Activated CD4-positive, alpha-beta T cell treated with anti-CD3 and anti-CD28 coated beads, Interleukin-2, amount 50 U/mL, for 4 hours (primary cell): ENCODE measurements at places on chromosomes 7 and 10.

DNA sequence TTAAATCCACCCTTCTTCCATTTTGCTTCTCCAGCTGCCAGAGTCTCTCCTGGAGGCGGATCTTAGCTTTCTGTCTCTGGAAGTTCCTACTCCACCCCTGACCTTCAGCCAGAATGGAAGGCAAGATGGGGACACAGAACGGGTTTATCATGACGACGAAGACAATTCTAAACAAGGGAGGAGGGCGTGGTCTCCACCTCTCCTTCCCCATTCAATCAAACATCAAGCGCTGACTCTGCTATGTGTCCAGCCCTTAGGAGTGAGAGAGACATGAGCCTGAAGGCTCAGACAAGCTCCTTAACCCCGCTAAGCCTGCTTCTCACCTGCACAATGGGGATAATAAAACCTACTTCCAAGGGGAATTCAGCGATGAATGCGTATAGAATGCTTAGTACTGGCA is 3.1 kb downstream of the CYP17A1 start:
- no peak for DNase-seq

- no peak for DNase-seq
Measured at GRCh38 chr7:47357863-47358262, 224.0 kb downstream of the TNS3 start.

DNA sequence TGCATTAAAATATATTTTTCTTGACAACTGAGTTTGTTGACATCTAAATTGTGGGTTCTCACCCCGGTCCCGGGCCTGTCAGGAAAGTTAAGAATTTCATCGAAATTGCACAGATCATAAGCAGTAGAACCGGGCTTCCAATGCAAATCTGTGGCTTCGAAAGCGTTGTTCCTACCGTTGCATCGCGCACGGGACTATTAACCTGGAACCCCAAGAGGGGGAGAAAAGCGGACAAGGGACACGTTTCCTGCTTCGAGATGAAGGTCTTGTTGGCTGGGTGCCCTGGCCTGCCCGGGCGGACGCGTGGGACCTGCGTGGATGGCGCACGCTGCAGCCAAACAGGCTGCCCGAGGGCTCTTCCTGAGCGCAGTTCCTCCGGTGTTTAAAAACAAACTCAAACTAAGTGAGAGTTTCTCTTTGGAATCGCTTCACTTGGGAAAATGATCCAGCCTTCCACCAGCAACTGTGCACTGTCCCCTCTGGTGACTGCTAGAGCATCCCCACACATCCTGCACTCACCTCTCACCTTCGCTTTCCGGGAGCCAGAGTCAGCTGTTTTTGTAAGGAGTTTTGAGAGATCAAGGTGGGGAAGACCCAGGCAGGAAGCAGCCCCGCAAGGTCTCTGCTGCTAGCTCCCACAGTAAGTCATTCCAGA is 5.1 kb upstream of the TBX20 start:
- DNase-seq, result no peak

- no peak for DNase-seq
Measured at GRCh38 chr7:116271161-116271913, 61.0 kb downstream of the TES start.

GRCh38 chr10:108465871-108466641 is 1301.5 kb upstream of the SORCS1 start:
- DNase-seq, result no peak

DNA sequence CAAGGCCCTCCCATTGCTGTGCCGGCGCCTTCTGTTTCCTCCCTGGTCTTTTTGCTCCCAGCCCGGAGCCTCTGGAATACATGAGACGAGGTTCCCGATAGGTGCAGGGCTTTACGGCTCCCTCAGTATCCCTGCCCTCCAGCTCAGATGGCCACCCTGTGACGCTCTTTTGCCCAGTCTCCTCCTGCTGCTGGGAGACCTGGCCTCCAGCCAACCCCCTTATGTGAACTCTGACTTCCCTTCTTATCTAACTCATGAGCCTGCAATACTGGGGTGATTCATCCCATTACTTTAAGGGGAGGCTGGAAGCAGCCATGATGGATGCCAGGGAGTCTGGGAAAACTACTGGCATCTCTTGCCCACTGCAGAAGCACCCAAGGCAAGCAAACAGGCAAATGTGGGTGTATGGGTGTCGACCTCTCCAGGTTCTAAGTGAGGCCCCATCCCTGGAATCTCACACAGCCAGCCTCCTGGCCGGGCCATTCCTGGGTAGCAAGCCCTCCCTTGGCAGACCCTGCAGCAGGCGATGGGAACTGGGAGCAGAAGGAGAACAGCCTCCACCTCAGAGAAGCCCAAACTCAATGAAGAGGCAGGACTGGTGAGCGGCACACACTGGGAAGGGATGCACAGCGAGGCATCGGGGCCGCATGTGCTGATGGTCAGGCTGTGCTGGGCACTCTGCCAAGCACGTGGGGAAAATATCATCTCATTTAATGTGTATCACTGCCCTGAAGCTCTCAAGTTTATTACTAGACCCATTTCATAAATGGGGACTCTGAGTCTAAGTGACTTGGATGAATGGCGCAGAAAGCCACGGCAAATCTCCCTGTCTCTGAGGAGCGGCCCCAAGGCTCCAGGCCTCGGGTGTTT is 97.5 kb downstream of the FAM53B start:
- no peak for DNase-seq

GRCh38 chr7:138891446-138891810 is 89.8 kb downstream of the KIAA1549 start:
- no peak for DNase-seq

DNA sequence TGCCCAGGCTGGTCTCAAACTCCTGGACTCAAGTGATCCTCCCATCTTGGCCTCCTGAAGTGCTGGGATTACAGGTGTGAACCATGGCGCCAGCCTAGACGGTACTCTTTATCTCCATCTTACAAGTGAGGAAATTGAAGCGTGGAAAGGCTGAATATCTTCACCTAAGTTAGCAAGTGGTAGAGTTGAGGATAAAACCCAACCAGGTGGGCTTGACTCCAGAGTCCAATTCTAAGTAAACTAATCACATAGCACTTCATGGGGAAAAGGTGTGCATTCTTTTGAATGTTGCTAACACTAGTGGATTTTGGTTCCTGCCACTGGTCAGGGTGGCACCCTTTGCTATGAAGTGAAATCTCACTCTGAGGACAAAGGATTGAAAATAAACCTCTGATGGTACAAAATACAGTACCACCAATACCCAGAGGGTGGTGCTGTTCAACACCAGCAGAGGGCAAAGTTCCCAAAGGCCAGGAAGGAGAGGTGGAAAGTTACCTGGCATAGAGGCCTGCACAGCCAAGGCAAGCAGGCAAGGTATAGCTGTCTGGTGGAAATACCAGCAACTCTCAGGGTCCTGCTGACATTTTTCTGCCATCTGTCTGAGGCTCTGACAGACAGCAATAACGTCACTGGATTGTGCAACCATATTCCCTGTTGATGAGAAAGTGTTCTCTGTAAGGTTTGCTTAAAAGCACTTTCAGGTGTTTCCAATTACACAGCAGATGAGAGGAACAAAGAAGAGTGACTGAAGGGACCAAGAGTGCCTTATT is 17.6 kb downstream of the ZDHHC16 start:
- peak; percentile 9 for DNase-seq

GRCh38 chr7:31363496-31363895 is 23.0 kb upstream of the NEUROD6 start:
- DNase-seq, result no peak

- DNase-seq, result no peak
Measured at GRCh38 chr10:63273577-63273976, 140.4 kb downstream of the NRBF2 start.

- no peak for DNase-seq
Measured at GRCh38 chr7:45225948-45226335, 68.4 kb downstream of the RAMP3 start.

GRCh38 chr10:125160856-125161706 is 718 bp upstream of the CTBP2 start:
- DNase-seq, result no peak

GRCh38 chr10:60828489-60828852 is 50.2 kb downstream of the CDK1 start:
- no peak for DNase-seq

- no peak for DNase-seq
Measured at GRCh38 chr10:100345570-100346330, 1.3 kb upstream of the SCD start.

- DNase-seq, result no peak
Measured at GRCh38 chr7:45874408-45875131, 1.7 kb upstream of the CCDC201 start.
